ENCODE measurements at places on chromosomes 3 and 15.
A peak's percentile ranks its signal among the peaks of the same experiment; 100 is the strongest.

DNA sequence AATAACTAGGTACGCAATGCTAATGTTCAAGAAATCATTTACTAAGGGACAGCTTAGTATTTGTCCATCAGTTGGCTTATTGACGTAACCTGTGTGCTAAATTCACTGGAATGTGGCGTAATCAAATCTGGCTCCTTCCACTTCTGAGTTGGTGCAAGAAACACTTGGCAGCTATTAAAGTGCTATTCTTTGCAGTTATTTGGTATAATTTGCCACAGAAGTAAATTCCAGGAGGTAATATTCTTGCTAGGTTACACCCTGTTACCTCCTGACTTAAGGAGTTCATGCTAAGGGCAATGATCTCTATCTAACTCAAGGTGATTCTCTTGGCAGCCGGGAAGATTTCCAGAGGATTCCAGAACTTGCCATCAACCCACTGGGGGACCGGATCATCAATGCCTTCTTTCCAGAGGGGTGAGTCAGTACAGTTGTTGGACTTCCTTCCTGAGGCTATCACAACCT is 25.5 kb downstream of the CHP1 start:
- no peak overlapping the region for H3K4me3 ChIP-seq
- DNase-seq = no peak
- H3K27me3 ChIP-seq = no peaks in the 10 kb centered on the region
- no peak overlapping the region for H3K27ac ChIP-seq

- peaks cover 4% of the 10 kb centered on the region for H3K27me3 ChIP-seq
- no peak overlapping the region for H3K4me3 ChIP-seq
- no peak overlapping the region for H3K27ac ChIP-seq
Observed at GRCh38 chr15:86041399-86041798, 38.3 kb upstream of the AGBL1 start.

- H3K4me1 ChIP-seq = peaks cover 37% of the 10 kb centered on the region
- H3K27ac ChIP-seq = peak overlapping the region; percentile 99
- H3K36me3 ChIP-seq = peaks cover 25% of the 10 kb centered on the region
- peak; percentile 9 for DNase-seq
- peak overlapping the region; percentile 98 for H3K4me3 ChIP-seq
Observed at GRCh38 chr3:129398803-129399144, 29.7 kb downstream of the EFCAB12 start.

DNA sequence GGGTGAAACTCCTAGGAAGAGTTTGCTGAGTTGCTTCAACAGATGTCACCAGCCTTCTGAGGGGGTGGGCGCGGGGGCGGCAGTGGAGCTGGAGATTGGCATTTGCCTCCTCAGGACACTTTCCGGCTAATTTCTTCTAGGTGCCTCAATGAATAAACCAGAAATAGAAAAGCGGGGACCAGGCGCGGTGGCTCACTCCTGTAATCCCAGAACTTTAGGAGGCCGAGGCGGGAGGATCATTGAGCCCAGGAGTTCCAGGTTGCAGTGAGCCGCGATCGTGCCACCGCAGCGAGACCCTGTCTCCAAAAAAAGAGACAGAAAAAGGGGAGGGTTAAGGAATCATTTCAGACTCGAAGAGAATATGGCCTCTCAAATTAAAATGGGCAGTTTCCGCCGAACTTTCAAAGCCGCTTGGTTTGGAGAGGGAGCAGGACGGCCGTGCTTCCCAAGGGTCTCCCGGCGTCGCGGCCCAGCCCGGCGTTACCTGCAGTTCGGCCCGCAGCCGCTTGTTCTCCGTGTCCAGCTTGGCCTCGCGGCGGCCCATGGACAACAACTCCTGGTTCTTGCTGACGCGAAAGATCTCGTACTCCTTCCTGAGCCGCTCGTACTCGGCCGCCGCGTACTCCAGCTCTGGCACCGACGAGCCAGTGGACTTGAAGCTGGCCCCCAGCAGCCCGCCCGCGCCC is 587 bp downstream of the NPHP3 start:
- peak overlapping the region; percentile 87 for H3K4me3 ChIP-seq
- peaks cover 46% of the 10 kb centered on the region for H3K4me1 ChIP-seq
- no peaks in the 10 kb centered on the region for H3K27me3 ChIP-seq
- DNase-seq = peak; percentile 18
- H3K27ac ChIP-seq = peak overlapping the region; percentile 75
- H3K36me3 ChIP-seq = peaks cover 14% of the 10 kb centered on the region

DNA sequence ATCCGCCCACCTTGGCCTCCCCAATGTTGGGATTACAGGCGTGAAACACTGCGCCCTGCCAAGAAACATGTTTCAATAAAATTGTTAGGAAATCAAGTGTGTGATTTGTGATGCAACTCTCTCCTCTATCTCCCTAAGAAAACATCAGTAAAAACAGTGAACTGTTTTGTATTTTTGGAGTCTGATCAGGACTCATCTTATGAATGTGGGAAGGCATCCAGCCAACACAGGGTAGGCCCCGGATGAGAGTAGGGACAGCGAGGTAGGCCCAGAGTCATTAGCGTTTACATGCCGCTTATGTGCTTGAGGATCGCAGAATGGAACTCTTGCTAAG is 884 bp upstream of the GLYCTK start:
- H3K4me3 ChIP-seq = peak overlapping the region; percentile 87
- peaks cover 45% of the 10 kb centered on the region for H3K4me1 ChIP-seq
- DNase-seq = no peak
- no peaks in the 10 kb centered on the region for H3K27me3 ChIP-seq
- peak overlapping the region; percentile 100 for H3K27ac ChIP-seq

GRCh38 chr3:139120086-139121056 is 75.7 kb upstream of the PRR23C start:
- no peaks in the 10 kb centered on the region for H3K27me3 ChIP-seq
- no peaks in the 10 kb centered on the region for H3K4me1 ChIP-seq
- H3K27ac ChIP-seq = no peak overlapping the region
- no peak overlapping the region for H3K4me3 ChIP-seq
- H3K36me3 ChIP-seq = no peaks in the 10 kb centered on the region
- DNase-seq = no peak

DNA sequence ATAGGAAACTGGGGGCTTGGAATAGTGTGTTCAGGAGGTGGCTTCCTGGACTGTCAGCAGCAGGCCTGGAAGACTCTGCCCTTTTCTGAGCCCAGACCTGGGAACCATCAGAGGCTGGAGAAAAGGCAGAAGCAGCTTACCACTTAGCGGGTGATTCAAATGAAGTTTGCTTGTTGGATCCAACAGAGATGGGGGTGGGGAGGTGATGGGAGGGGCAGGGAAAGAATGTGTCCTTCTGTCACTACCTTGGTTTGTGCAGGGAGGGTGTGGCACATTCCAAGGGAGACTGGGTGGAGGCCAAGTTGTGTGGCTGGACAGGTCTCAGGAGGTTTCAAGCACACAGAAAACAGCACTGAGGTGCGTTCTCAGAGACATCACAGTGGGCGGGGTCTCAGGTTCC is 58.8 kb downstream of the TRAK1 start:
- no peak overlapping the region for H3K4me3 ChIP-seq
- H3K27me3 ChIP-seq = no peaks in the 10 kb centered on the region
- no peak for DNase-seq
- peaks cover 23% of the 10 kb centered on the region for H3K4me1 ChIP-seq
- no peaks in the 10 kb centered on the region for H3K36me3 ChIP-seq
- H3K27ac ChIP-seq = no peak overlapping the region

DNA sequence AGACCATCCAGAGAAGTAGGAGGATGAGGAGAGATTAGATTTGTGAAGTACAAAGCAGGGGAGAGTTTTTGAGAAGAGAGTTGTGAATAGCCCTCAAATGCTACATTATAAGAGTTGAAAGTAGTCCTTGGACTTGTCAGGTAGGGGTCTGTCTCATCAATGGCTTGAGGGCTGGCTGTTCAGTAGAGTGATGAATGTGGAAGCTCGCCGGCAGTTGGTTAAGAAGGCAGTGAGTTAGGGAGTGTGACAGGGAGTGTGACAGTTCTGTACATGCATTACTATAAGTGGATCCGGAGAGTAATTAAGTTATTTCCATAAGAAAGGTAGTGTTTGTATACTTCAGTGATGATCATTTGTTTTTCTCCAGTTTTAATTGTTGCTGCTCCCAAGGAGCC is 32.5 kb downstream of the SLMAP start:
- H3K27ac ChIP-seq = no peak overlapping the region
- no peaks in the 10 kb centered on the region for H3K27me3 ChIP-seq
- no peak for DNase-seq
- no peak overlapping the region for H3K4me3 ChIP-seq
- no peaks in the 10 kb centered on the region for H3K36me3 ChIP-seq

- H3K4me3 ChIP-seq = no peak overlapping the region
- H3K36me3 ChIP-seq = no peaks in the 10 kb centered on the region
- no peak for DNase-seq
- H3K27me3 ChIP-seq = no peaks in the 10 kb centered on the region
- no peaks in the 10 kb centered on the region for H3K4me1 ChIP-seq
Observed at GRCh38 chr15:101046826-101047225, 127.7 kb downstream of the LRRK1 start.

GRCh38 chr3:117366574-117366973 is 657.0 kb downstream of the TUSC7 start:
- no peaks in the 10 kb centered on the region for H3K27me3 ChIP-seq
- no peaks in the 10 kb centered on the region for H3K4me1 ChIP-seq

DNA sequence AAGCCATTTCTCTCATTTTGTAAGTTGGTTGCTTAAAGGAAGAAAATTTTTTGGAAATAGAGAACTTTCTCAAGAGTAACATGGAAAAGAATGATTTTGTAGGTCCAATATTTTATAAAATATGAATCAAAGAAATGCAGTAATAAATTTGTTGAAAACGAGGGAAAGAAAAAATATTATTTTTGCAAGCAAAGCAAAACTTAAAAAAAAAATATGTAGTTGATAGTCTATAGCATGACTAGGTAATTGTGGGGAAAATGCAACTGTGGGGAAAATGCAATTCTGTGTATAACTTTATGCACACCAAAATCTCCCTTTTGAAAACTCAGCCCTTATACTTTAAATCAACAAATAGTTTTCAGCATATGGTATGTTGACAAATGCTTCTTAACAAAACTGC is 604.0 kb upstream of the AGTR1 start:
- H3K36me3 ChIP-seq = no peaks in the 10 kb centered on the region
- H3K4me3 ChIP-seq = no peak overlapping the region
- H3K27ac ChIP-seq = no peak overlapping the region
- H3K4me1 ChIP-seq = no peaks in the 10 kb centered on the region

DNA sequence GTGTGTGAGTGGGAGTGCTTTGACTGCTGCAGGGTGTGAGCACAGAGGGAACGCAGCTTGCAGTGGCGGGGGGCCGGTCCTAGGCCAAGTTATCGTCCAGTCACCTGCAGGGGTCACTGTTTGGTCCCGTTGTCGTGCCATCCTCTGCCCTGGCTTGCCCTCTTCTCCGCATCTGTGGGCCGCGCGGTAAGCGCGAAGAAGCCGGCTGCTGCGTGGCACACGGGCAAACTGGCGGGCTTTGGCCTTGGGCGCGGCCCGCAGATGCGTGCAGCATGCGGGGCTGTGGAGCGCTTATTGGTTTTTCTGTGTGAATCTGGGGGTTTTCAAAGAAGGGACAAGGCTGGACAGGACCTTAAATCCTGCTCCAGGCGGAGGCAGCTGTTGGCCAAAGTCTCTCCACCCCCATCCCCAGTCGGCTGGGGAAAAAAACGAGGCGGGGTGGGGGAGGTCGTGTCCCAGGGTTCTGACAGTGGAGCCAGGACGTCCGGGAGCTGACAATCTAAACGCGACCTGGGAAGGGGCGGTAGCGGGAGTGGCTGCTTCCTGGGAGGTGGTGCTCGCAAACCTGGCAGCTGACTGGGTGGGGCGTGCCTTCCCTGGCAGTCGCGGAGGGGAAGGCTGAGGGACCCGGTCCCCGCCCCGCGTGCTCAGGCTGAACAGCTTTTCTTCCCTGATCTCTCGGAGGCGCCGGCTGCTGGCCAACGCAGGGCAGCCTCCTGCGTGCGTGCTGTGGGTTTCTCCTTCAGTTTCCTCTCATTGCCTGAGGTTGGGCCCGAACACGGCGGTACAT is 39.7 kb upstream of the VEPH1 start:
- no peaks in the 10 kb centered on the region for H3K36me3 ChIP-seq
- peaks cover 40% of the 10 kb centered on the region for H3K27me3 ChIP-seq
- no peak overlapping the region for H3K4me3 ChIP-seq
- no peaks in the 10 kb centered on the region for H3K4me1 ChIP-seq

DNA sequence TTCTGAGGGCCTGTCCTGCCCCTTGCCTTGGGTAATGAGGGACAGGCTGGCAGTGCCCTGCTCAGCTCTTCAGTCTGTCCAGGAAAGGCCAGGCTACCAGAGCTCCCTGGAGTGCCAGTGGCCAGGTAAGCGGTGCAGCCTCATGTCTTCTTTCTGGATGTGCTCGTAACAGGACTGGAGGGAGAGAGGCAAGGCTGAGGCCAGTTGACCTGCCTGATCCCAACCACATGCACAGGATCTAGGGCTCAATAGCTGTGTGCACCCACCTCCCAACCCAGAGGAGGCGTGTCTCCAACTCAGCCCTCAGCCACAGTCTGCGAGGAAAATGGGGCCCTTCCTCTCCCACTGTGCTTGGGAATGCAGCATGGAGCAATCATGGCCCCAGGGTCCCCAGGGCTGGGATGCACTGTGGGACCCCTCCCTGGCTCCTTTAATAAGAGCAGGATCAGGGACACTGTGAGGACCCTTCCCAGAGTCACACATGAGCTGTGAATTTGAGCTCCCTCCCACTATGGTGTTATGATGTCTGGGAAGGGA is 22.5 kb downstream of the ALS2CL start:
- no peak for DNase-seq
- H3K27ac ChIP-seq = no peak overlapping the region
- H3K4me1 ChIP-seq = no peaks in the 10 kb centered on the region
- H3K4me3 ChIP-seq = no peak overlapping the region

DNA sequence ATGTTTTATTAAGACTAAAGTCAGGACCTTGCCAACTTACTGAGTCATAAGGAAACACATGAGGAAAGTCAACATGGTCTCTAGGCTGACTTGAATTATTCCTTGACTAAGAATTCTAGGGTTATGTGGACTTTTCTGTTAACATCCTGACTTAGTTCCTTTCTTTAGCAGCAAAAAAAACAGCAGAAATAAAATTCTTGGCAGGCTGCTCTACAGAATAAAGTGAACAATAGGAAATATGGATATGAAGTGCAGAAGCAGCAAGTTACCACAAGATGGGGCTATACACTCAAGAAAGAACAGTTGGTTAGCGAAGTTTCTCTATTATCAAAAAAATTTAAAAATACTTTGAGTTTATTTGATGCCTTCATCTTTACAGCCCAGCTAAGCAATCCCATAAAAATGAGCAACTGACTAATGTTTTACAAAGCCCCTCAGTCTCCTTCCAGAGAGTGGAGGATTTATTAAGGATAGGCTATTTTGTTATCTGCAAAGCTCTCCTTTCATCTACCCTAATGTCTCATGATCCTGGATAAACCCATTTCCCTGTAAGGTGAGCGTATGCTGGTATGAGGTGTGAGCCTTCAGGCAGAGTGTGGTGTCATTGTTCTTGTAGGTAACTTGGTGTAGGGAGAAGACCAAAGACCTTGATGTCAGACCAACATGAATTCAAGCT is 23.1 kb upstream of the MCCC1 start:
- H3K27me3 ChIP-seq = peaks cover 4% of the 10 kb centered on the region
- no peak overlapping the region for H3K27ac ChIP-seq
- no peaks in the 10 kb centered on the region for H3K36me3 ChIP-seq

DNA sequence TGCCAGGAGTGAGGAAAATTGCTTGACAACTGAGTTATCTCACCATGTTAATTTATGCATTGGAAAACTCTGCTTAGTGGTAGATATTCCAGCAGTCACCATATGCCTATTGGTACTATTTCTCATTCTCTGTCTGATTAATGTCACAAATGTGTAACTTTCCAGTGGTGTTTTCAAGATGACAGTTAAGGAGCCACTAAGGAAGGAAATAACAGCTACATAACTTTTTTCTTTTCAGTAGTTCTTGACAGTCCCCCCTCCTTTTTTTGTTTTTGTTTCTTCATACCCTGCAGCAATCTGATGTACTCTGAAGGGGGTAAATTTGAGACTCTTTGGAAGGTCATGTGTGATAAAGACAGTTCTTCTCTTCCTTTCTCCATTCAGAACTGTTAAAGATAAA is 13.1 kb downstream of the RASA2 start:
- H3K27me3 ChIP-seq = no peaks in the 10 kb centered on the region
- H3K36me3 ChIP-seq = peaks cover 26% of the 10 kb centered on the region
- H3K27ac ChIP-seq = peak overlapping the region; percentile 91
- H3K4me1 ChIP-seq = peaks cover 25% of the 10 kb centered on the region
- H3K4me3 ChIP-seq = peak overlapping the region; percentile 67

Data from activated naive CD8-positive, alpha-beta T cell treated with anti-CD3 and anti-CD28 coated beads, Interleukin-2, amount 50 U/mL, for 24 hours (primary cell).